ENCODE measurements at places on chromosomes 13 and 19.

GRCh38 chr19:49881672-49882394 lies 4.3 kb downstream of the TBC1D17 start:
- DNase-seq: no peak

DNA sequence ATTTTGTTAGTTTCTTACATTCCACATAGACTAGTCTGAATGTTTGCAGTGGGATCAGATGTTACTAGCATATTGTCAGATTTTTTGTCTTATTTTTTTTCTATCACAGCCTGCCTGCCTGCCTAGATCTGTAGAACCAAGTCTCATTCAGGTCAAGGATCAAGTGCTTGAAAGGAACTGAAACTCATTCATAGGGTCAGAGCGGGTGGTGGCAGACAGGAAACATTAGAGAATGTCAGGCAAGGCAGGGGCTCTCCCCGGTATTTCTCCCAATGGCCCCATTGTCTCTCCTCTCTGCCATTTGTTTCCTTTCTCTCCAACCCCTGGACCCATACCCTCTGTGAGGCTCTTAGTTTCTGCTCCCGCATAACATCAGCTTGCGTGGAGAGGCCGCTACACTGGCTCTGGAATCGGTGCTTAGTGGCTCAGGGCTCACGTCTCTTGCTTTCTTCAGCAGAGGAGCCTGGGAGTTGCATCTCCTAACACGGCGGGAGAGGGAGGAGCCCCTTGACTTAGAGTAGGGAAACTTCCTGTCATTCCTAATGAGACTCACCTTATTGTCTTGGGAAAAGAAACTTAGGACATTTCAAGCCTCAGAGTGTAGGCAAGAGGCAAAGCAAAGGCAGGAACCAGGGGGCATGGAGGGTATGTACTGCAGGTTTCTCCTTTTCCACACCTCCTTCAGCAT lies 35.6 kb upstream of the SPATA13 start:
- DNase-seq: no peak

- peak; percentile 5 for DNase-seq
Observed at GRCh38 chr19:14406645-14407401, 12.3 kb downstream of the DDX39A start.

DNA sequence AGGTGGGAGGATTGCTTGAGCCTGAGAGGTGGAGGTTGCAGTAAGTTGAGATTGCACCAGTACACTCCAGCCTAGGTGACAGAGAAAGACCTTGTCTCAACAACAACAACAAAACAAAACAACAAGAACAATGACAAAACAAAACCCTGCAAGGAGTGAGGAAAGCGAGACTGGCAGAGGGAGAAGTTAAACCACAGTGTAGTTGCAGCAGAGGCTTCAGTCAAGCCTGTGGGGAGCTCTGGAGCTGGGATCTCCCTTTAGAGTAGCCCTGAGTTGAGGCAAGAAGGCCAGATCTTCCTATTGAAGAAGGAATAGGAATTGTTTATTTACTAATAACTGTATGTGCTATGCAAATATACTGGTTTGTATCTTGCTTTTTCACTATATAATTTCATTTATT lies 25.3 kb upstream of the RNASEH2B start:
- no peak for DNase-seq

- DNase-seq: no peak
Observed at GRCh38 chr19:58229255-58229639, 533 bp downstream of the ZNF544 start.

DNA sequence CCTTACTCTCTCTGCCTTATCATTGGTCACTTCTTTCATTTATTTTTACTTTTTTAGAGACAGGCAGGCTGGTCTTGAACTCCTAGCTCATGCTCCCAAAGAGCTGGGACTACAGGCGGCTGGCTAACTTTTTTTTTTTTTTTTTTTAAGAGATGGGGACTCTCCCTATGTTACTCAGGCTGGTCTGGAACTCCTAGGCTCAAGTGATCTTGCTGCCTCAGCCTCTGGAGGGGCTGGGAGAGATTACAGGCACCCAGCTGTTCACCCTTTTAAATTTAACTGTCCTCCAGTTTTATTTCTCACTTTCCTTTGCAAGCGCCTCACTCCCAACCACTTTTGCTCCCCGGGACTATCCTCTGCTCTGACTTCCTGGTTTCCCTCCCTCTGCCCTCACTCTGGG lies 5.6 kb upstream of the CLDN10 start:
- no peak for DNase-seq

DNA sequence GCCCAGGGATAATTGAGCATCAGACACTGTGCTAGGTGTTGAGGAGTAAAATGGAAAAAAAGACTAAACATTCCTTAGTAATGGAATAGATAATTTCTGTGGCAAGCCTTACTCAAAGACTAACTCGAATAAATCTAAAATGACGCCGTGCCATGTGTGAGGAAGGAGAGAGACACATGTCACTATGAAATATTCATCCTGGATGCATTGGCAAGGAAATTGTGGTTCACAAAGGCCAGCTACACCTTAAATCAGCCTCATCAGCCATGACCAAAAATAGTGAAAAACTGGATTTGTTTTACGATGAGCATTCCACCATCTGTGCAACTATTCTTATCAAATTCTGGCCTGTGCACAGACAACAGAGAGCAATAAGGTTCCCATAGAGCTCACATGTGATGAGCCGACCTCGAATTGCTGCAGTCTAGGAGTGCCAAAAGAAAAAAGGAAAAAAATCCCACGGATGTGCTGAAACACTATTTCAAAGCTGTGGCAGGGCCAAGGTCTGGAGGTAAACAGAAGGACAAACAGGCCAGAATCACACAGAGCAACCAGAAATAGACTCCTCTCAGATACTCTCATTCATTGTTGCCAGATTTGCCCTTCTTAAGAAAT lies 505.7 kb downstream of the EFNB2 start:
- DNase-seq: no peak

DNA sequence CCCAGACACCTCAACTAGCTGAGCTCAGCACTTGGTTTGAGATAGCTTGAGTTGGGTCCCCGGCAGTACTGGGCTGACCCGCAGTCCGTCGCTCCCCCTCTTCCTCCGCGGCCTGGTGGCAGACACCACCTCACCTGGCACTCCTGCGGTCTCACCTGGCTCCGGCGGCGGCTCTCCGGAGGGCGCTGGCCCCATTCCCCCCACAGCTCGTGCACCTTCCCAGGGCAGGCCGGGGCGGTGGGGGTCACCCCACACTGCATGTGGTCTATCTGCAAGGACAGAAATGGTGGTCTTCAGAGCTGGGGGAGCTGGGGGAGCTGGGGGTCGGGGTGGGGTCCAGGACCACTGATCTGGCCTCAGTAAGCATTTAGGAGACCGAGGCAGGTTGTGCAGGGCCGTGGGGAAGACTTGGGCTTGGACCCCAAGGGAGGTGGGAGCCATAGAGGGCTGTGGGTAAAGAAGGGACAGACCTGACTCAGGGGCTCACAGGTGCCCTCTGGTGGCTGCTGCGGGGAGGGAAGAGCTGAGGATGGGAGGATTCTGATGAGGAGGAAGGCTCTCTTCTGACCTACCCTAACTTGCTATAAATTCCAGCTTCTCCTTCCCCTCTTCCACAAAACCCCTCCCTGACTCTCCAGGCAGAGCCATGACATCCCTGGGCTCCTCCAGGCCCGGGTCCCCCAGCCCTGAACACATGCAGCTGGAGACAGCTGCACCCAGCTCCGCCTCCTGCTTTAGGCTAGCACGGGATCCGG lies 6.7 kb upstream of the PLIN4 start:
- peak; percentile 61 for DNase-seq

DNA sequence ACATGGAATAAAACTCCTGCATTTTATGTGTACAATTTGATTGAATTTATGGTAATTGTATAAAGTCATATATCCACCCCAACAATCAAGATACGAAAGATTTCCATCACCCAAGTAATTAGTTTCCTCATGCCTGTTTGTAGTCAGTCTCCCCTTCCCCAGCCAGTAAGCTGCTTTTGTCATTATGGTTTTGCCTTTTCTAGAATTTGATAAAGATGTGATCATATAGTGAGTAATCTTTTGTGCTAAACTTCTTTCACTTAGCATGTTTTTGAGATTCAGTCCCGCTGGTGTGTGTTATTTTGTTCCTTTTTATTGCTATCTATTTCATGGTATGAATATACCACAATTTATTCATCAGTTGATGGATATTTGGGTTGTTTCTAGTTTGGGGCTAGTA lies 16.0 kb downstream of the ITM2B start:
- DNase-seq: no peak

- no peak for DNase-seq
Observed at GRCh38 chr19:58578012-58578925, 5.1 kb upstream of the MZF1 start.

- DNase-seq: no peak
Observed at GRCh38 chr13:29936956-29937355, 86.5 kb upstream of the UBL3 start.

DNA sequence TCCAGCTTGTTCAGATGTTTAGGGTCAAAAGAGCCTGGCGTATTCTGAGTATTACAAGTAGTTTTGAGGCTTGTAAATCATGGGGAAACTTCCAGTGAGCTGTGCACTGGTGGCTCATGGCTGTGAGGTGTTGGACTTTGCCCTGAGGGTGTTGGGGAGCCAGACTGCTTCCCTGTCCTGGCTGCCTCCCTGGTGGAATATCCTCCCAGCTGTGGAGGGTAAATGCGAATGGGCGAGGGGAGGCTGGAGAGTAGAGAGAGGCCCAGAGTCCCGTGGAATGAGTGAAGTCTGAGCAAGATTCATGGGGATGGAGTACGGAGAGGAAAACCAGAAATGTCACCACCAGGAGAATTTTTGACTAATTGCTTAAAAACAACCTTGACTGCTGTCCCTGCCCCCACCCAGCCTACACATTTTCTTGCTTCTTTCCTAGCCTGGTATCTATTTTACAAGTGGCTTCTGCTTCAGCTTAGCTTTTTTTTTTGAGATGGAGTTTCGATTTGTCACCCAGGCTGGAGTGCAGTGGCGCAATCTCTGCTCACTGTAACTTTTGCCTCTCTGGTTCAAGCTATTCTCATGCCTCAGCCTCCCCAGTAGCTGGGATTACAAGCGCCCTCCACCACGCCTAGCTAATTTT lies 3.7 kb downstream of the SNRPA start:
- DNase-seq: no peak

GRCh38 chr13:37657134-37657533 lies 58.6 kb upstream of the POSTN start:
- DNase-seq: no peak

- no peak for DNase-seq
Observed at GRCh38 chr19:55344444-55344843, 4.8 kb downstream of the KMT5C start.

- no peak for DNase-seq
Observed at GRCh38 chr13:85601526-85601925, 197.7 kb downstream of the SLITRK6 start.

- no peak for DNase-seq
Observed at GRCh38 chr13:84446972-84447639, 564.8 kb upstream of the SLITRK1 start.

DNA sequence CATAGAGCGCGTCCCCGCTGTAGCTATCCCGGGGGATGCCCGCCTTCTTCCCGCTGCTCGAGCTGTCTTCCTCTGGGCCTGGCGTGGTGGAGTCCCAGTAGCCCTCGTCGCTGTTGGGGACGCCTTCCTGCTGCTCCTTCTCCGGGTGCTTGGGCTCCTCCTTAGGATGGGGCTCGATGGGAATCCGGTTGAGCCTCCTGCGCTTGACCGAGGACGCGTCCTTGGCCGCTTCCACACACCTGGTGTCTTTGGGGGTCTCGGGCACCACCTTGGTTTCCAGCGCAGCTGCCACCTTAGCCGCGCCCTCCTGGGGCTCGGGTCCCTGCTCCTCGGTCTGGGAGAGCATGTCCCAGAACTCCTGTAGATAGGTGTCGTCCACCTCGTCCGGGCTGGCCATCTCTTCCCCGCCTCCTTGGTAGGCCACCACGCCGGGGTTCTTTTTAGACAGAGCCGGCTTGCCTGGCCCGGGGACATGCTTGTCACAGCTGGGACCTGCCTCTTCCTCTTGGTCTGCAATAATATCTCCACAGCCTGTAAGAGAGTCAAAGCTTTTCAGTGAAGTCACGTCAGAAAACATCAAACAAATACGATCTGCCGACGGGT lies 2.0 kb downstream of the AMER2 start:
- DNase-seq: no peak

DNA sequence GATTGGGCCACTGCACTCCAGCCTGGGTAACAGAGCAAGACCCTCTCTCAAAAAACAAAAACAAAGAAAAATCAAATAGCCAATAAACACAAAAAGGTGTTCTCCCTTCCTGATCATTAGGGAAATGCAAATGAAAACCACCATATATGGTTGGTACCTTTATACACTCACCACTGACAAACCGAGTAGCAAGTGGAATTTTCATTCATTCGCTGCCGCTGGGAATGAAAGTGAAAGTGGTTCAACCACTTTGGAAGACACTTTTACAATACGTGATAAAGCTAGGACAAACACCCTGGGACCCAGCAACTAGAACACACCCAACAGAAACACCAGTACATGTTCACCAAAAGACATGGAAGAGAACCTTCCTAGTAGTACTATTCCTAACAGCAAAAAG lies 21.0 kb downstream of the GRIK5 start:
- no peak for DNase-seq

DNA sequence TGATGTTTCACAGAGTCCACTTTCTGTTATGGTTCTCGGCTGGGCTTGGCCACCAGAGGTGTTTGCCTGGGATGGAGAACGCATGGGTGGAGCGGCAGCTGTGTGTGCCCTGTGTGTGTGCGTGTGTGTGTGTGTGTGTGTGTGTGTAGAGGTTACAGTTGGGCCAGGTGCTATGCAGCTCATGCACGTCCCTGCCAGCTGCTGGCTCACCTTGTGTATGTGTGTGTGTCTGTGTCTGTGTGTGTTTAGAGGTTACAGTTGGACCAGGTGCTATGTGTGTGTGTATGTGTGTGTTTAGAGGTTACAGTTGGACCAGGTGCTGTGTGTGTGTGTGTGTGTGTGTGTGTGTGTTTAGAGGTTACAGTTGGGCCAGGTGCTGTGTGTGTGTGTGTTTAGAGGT lies 33.0 kb upstream of the PEG3 start:
- no peak for DNase-seq

GRCh38 chr13:71798707-71799106 lies 68.3 kb downstream of the DACH1 start:
- DNase-seq: no peak

DNA sequence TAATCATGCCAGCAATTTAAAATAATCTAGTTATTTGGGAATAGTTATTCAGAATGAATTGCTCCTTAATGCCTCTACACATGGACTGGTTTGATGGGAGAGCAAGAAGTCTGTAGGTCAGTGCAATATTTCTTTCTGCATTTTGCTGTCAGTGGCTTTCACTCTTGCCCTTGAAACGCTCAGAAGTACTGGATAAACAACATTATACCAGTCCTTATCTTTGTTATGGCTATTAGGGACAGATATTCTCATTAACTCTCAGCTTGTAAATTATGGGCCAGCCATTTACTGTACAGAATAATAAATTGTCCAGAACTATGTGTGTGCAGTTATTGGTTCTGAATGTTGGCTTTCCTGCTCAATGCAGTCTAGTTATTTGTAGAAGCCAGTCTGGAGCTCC lies 224.4 kb downstream of the OXGR1 start:
- no peak for DNase-seq

- DNase-seq: no peak
Observed at GRCh38 chr13:39051157-39051556, 12.9 kb downstream of the NHLRC3 start.
